ENCODE measurements at places on chromosomes 6 and 20.

DNA sequence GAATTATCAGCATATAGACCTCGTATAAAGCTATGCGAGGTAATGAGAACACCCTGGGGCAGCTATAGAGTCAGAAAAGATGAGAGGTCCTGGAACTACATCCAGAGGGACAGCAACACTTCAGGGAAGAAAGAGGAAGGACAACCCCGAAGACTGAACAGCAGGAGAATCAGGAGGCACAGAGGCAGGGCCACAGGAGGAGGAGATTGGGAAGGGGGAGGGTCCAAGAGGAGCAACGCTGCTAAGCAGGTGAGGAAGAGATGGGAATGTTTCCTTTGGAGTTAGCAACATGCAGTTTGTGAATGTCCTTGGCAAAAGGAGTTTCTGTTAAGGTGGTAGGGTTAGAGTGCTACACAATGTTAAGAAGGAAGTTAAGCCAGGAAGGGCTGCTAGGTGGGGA, 79.5 kb upstream of the OLIG3 start:
- DNase-seq: no peak

GRCh38 chr6:52161689-52162438, 24.3 kb upstream of the IL17A start:
- no peak for DNase-seq

- peak; percentile 89 for DNase-seq
Observed at GRCh38 chr6:113654396-113654795, 202.7 kb upstream of the MARCKS start.

DNA sequence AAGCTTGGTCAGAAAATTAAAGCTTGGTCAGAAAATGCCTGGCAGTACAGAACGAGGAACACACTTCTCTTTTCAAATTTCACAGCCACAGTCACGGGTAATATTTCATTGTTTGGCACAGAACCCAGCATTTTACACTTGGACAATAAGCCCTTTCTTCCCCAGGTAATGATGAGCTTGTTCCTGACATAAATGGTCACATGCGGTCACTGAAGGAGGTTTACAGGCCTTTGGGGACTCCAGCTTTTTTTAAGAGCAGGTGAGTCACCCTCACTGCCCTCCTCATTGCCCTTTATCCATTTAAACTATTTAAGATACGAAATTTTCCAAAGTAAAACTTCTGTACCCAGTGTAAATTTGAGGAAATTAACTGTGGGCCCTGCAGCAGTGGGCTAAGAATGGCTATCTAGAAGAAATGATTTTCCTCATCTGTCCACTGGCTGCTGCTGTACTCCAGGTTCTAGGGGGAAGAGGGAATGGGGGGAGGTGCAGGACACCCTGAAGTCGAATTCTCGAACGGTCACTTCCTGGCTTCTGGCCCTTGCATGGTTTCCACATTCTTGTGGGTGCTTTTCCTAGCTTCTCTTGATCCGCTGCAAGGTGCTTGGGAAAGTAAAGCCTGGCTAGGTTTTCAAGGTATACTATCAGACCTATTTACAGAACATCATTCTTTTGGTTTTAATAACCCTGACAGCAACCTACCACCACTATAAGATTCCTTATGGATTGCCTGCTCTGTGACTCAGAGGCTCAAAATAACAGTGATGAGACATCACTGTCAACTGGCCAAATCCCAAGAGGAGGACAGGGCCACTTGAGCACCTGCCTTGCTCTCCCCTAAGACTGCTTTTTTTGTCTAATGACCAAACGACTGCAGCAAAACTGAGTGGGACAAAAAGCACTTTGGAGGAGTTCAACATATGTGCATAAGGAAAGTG, 75.8 kb downstream of the PREP start:
- peak; percentile 48 for DNase-seq

- no peak for DNase-seq
Observed at GRCh38 chr20:41293269-41294037, 24.1 kb downstream of the ZHX3 start.
